Regular cardiac myocyte (primary cell): ENCODE measurements at places on chromosomes 1 and 21. TPM values are rescaled to one million over a fixed set of nuclear protein-coding genes. Genes with fewer than 3 reads are reported as not detected.

The GSTM5 gene
- 0.19 and 3.9 TPM in 2 replicates for total RNA-seq

The MNDA gene
- total RNA-seq, result not detected in 2 replicates

The GPX7 gene
- total RNA-seq, result 11.3 and 30.4 TPM in 2 replicates

The ANKRD65 gene
- total RNA-seq, result under 0.01 TPM in 2 replicates

The PHC2 gene
- 68.2 and 99.9 TPM in 2 replicates for total RNA-seq

The DCST1 gene
- total RNA-seq, result not detected in 2 replicates

The DHRS3 gene
- 179 and 234 TPM in 2 replicates for total RNA-seq

The KDF1 gene
- 0.28 TPM in 1 of 2 replicates, not detected in the other for total RNA-seq

The LGR6 gene
- not detected in 2 replicates for total RNA-seq

The AIRE gene
- 0.28 TPM in 1 of 2 replicates, not detected in the other for total RNA-seq

The DARS2 gene
- 11.6 and 29.3 TPM in 2 replicates for total RNA-seq

The RGS18 gene
- total RNA-seq, result not detected in 2 replicates

The VASH2 gene
- 0.28 TPM in 1 of 2 replicates, not detected in the other for total RNA-seq

The MTHFR gene
- 14.6 and 25.7 TPM in 2 replicates for total RNA-seq

The EDARADD gene
- under 0.01 and 0.19 TPM in 2 replicates for total RNA-seq

The CLK2 gene
- total RNA-seq, result 22.0 and 25.7 TPM in 2 replicates

The USP24 gene
- 29.6 and 34.7 TPM in 2 replicates for total RNA-seq

The PPIE gene
- 32.7 and 46.4 TPM in 2 replicates for total RNA-seq

The PLPPR4 gene
- total RNA-seq, result 5.2 and 18.9 TPM in 2 replicates

The CFHR2 gene
- not detected in 2 replicates for total RNA-seq

The PRAMEF12 gene
- total RNA-seq, result not detected in 2 replicates

The PRR9 gene
- total RNA-seq, result not detected in 2 replicates

The TMEM81 gene
- total RNA-seq, result 1.7 and 2.7 TPM in 2 replicates

The NES gene
- 49.6 and 145 TPM in 2 replicates for total RNA-seq

The LCE1C gene
- total RNA-seq, result not detected in 2 replicates

The HFM1 gene
- under 0.01 and 0.28 TPM in 2 replicates for total RNA-seq
